ENCODE measurements at places on chromosomes 2 and 18.

GRCh38 chr2:86239745-86240144 lies 40.5 kb downstream of the MRPL35 start:
- DNase-seq: no peak

DNA sequence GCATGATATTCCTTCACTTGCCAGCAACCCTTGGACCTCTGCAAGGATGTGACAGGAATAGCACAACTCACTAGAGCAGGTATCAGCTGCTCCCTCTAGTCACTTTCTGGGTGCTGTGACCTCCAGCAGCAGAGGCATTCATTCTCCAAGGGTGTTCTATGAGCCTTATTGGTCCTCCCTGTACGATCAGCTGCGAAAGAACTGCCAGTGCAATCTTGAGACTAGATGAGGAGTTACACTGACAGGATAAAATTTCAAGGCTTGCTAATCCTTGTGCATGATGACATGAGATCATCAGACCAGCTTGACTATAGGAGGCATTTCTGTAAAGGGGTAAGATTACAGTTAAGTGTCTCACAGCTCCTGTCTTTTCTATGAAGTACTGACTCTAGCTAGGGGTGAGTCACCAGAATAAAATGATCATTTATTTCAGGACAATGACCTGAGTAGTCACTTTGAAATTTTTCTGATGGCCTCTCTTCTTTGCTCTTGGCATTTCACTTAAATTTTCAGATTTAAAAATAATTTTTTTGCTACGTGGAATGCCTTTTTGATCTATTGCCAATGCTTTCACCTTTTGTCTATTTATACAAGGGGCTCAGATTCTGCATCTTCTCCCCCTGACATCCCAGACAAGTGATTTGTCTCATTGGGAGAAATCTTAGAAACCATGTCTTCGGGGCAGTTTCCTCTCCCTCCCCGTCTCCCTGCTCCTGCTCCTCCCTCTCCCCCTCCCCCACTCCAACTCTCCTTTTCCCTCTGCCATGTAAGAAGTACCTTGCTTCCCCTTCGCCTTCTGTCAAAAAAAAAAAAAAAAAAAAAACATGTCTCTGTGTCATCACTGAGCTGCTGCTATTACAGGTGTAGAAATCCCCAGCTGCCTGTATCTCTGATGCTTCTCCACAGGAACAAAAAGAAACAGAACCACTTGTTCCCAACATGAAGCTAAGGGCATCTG lies 49.2 kb upstream of the FRZB start:
- no peak for DNase-seq

- DNase-seq: no peak
Observed at GRCh38 chr2:85547089-85547858, 8.3 kb downstream of the MAT2A start.

DNA sequence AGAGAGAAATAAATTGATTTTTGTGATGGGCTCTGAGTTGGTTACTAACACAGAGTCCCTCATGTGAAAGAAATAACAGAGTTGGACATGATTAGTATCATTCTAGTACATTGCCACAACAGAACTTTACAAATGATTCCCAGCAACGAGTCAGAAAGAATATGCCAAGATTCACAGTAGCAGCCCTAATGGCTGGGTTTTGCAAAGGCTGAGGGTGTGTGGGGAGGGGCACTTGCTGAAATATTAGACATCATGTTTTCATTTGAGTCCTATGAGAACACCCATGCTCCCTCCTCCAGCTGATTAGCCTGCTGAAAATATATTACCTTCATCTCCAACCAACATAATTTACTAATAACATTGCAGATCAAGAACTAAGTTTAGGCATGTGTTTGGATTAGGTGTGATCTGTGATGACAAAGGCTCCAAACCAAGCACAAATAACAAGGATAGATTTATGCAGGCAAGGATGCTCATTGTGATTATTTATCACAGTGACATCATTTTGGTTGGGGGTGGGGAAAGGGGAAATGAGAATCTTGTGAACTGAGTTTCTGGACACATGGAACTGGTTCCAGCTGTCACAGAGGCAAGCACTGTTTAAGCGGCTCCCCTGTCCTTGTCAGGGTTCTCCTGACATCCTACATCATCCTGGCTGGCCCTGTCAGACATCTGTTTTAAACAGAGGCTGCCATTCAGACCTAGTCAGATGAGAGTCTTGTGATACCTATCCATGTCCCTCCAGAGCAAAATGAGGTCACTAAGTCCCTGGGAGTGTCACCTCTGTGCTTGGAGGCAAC lies 205.8 kb upstream of the NCKAP5 start:
- DNase-seq: no peak

- DNase-seq: no peak
Observed at GRCh38 chr2:180130403-180130802, 123.3 kb upstream of the CWC22 start.

DNA sequence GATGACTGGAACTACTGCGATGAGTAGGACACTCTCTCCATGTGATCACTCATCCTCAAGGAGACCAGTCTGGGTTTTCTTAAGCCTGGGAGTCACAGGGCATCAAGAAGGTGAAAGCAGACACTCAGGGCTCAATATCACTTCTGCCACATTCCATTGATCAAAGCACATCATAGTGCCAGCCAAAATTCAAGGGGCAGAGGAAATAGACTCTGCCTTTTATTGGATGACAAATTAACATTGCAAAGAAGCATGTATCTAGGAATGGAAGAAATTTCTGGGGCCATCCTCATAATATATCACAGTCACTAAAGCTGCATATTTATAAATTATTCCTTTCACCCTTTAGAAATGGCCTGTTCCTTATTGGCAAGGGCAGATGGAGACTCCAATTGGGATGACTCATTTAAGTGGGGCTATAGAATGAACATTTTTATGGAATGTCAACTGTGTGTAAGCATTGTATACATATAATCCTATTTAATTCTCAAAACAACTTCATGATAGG lies 114.8 kb upstream of the CDC42EP3 start:
- DNase-seq: no peak

DNA sequence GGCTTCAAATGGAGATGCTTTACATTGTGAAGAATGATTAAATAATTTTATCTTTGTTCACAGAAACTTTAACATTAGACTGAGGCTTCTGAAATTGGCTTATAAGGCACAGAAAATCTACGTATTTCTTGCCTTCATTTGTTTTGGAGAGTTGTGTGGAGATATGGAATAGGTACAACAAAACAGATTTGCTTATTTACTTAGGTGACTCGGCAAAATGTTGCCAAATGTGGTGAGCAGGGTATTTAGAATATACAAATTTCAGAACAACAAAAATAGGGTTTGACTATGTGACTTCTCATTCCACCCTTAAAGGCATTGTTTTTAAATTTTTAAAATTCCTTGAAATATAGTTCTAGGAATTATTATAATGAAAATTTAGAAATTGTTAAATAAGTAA lies 134.2 kb downstream of the KCNJ3 start:
- no peak for DNase-seq

- DNase-seq: no peak
Observed at GRCh38 chr2:37201766-37202165, 5.5 kb downstream of the CEBPZOS start.

- no peak for DNase-seq
Observed at GRCh38 chr2:204343685-204344084, 201.6 kb upstream of the PARD3B start.

GRCh38 chr2:52970642-52971041 lies 797.0 kb upstream of the CHAC2 start:
- no peak for DNase-seq

DNA sequence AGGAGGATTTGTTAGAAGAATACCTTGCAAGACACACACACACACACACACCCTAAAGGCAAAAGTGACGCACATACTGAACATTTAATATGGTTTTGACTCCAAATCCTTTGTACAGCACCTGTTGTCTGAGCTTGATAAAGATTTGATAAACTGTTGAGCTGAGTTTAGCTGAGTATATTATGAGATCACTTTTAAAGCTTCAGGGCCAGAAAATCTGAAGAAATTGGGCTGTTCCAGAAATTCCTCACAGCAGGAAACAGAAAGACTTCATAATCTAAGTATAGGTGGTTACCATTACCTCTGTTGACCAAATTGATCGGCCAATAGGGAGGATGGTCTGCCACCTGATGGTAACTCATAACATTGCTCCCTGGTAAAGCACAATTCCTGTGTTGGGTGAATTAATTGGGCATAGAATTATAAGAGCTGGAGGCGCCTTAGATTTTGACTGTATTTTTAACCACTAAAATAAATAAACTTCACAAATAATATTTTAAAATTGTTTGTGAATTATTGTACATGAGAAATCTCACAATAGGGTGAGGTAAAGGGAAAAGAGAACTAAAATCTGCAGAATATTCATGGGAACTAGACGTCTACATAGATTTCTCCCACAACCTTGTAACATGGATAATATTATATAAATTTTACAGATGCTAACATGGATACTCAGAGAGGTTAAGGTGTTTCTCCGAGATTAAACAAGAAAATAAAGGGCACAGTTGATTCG lies 21.8 kb upstream of the RPIA start:
- DNase-seq: no peak

DNA sequence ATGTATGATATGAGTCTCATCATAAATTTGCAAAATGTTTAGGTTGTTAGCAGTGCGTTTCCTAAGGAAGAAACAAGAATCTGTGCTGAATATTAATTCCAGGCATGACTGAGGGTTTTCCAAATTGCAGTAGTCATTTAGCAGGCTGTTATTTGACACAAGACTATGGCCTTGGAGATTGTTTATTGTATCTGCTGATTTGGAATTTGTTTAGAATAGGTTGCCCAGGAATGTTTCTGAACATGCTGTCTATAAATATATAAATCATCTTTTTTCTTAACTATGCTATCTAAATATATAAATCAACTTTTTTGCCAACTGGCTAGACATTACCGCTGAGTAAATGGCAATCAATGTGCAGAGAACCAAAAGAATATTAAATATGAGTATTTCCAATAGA lies 90.9 kb downstream of the DOK6 start:
- no peak for DNase-seq

DNA sequence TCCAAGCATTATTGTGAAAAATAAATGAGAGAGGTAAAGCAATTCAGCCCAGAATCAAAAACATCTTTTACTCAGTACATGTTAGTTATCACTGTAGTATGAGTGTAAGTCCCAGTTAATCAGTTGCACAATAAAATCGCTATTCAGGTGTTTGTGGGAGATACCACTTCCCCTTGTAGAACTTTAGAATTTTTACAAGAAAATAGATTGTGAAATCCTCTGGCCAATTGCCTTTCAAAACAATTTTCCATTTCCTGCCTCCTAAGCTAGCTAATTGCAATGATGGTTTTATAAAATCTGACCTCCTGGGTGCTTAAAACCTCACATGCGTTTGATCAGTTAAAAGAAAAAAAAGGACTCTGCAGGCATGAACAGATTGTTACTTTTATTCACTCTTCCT lies 332.5 kb downstream of the PID1 start:
- DNase-seq: no peak

DNA sequence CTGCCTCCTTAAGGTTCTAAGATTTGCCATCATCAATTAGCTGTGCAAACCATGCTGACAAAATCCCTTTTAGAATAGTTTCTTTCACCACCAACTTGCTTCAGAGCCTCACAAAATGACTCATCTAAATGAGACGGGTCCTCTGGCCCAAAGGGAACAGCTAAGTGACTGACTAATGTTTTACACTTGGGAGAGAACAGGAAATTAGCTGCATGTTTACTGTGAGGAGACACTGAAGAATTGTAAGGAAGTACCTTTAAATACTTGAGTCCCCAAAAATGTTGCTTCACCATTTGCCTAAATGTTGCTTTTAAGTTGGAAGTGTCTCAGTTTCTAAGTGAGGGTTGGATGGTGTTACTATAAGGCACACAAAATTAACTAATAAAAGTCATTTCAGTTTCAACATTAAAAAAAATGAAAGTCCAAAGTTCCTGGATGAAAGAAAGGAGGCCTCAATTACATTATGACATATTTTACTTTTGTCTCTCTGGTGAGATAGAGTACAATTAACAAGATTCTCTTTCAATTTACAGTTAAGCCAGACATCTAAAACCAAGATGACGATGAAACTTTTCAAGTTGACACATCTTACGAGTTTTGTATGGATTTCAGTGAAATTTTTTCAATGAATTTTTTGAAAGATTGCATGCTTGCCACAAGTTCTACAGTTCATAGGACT lies 229.1 kb upstream of the FN1 start:
- no peak for DNase-seq

DNA sequence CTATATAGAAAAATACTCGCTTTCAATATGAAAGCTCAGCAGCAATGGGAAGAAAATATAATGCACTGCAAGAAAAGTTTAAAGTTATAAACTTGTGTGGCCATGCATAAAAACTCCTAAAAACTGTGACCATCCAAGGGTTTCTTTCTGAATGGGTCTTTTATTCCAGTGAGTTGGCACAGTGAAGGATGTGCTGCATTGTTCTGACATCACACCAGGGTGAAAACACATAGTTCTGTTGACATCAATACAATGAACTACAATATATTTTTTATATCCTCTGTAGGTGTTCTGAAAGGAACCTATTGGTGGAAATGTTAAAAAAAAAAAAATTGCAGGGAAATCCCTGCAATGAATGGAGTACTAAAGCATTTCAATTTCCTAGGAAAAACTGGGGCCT lies 80.2 kb downstream of the CDH20 start:
- no peak for DNase-seq

GRCh38 chr18:47180765-47181164 lies 4.6 kb upstream of the IER3IP1 start:
- no peak for DNase-seq

GRCh38 chr2:49719241-49719640 lies 564.9 kb upstream of the FSHR start:
- DNase-seq: no peak

- DNase-seq: no peak
Observed at GRCh38 chr2:8391126-8391525, 290.7 kb upstream of the ID2 start.

GRCh38 chr18:74337155-74337911 lies 21.7 kb downstream of the C18orf63 start:
- DNase-seq: no peak

- no peak for DNase-seq
Observed at GRCh38 chr2:143176606-143177005, 47.4 kb downstream of the ARHGAP15 start.

GRCh38 chr2:241771286-241772062 lies 5.1 kb upstream of the GAL3ST2 start:
- DNase-seq: no peak

DNA sequence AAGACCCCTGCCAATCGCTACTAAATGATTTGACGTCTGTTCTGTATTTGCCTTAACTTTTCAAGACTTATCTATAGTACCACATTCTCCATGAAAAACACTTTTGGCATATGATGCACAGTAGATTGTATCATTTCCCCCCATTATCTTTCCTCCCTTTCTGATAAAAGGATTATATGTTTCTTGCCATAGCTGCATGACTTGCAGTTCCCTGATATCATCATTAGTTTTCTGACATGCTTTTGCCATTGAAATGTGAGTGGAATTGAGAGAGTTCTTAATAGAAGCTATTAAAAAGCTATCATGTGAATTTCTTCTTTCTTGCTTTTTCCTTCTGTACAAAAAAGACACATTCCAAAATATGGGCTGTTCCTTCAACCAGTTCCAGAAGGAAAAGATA lies 130.3 kb downstream of the TMEFF2 start:
- no peak for DNase-seq

GRCh38 chr2:237256887-237257286 lies 157.1 kb downstream of the COL6A3 start:
- DNase-seq: no peak

- DNase-seq: no peak
Observed at GRCh38 chr2:30234180-30234971, 3.0 kb downstream of the LBH start.

GRCh38 chr2:202769201-202769600 lies 102.4 kb downstream of the ICA1L start:
- no peak for DNase-seq

- no peak for DNase-seq
Observed at GRCh38 chr2:85890522-85891176, 1.9 kb upstream of the ST3GAL5 start.
